HT1080 (cell line): ENCODE measurements at places on chromosomes 6 and 20.

- no peak for DNase-seq
Measured at GRCh38 chr6:38184585-38185080, 365.1 kb downstream of the ZFAND3 start.

- no peak for DNase-seq
Measured at GRCh38 chr6:116090251-116090650, 10.4 kb upstream of the NT5DC1 start.

- no peak for DNase-seq
Measured at GRCh38 chr20:11375335-11375734, 542.4 kb upstream of the BTBD3 start.

GRCh38 chr6:139736325-139736906 lies 362.0 kb upstream of the CITED2 start:
- no peak for DNase-seq

DNA sequence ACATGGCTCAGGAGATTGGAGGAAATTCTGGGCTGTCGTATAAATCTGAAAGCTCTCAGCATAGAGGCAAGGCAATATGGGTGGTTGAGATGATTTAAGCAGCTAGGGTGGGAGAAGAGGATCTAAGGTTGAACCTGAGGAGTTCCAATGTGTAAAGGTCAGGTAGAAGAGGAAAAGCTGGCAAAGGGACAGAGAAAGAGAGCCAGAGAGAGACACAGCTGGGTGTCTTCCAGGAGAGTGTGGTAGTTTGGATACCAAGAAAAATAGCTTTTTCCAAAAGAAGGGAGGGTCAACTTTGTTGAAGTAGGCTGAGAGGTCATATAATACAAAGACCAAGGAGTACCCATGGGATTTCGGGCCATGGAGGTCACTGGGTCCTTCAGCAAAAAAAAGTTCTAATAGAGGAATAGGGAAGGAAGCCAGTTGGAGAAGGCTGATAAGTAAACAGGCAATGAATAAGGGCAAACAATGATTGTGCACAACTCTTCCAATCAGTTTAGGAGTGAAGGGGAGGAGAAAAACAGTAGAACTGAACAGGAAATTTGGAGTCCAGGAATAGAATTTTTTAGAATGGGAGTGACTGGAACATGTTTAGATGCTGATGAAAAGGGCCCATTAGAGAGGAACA lies 135.1 kb downstream of the QRSL1 start:
- no peak for DNase-seq

DNA sequence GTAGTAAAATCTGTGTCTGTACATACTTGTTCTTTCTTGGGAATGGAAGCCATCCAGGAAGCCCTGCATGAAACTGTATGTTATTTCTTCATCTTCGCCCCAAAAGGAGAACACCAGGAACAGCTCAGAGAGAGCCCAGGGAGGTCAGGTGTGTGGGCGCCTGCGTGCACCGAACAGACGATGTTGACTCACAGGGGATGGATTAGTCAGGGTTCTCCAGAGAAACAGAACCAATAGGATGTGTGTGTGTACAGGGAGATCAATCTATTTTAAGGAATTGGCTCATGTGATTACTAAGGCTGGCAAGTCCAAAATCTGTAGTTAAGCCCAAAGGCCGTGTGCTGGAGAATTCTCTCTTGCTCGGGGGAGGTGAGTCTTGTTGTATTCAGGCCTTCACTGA lies 45.7 kb downstream of the RNASET2 start:
- peak; percentile 59 for DNase-seq

DNA sequence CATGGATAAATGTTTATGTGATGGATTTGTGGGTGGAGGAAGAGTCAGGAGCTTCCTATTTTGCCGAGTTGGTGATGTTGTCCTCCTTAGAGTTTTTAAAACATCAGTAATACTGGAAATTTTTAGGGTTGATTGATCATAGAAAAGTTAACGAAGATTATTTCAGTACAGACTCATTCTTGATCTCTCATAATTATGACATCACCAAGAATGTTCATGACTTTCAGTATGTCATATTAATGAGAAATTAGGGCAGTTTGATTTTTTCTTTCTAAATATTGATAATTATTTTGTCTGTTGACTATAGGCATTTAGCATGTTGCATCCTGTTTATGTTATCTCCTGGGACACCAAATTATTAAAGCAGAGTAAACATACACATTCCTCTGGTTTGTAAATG lies 512.2 kb downstream of the CD109 start:
- DNase-seq: no peak

GRCh38 chr20:1450926-1451491 lies 15.6 kb downstream of the NSFL1C start:
- DNase-seq: no peak

DNA sequence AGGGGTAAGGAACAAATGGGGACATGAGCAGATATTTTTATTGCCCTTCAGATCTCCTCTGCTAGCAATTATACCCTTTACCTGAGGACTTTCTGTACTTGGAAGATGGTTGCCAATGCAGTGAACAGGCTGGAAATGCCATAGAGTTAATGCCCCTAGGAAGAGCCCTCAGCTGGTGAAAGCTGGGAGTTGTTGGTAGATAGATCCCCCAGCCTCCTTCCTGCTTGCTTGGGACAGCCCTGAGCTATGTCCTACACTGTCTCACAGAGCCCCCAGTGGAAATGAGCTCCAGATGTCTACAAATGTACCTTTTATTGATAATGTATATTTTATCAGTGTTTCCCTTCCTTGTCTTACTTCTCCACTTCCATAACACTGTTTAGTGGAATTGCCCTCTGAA lies 87.6 kb upstream of the PAK5 start:
- no peak for DNase-seq

DNA sequence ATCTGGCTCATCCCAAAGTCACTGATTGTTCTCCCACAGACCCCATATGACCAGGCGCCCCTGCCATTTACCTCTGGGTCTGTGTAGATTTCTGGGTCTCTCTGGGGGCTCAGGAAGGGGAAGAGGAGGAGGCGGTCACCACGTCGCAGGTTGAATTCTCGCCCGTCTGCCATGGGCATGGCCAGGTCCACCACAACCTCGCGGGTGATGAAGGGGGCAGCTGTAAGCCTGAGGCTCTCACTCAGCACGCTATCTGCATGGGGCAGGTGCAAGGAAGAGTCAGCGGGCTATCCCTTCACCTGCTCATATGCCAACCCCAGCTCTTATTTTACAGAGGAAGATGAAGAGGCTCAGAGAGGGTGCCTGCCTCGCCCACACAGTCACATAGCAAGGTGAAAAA lies 30.5 kb upstream of the KCNB1 start:
- DNase-seq: no peak

GRCh38 chr6:154916857-154917256 lies 78.3 kb upstream of the TIAM2 start:
- peak; percentile 24 for DNase-seq

DNA sequence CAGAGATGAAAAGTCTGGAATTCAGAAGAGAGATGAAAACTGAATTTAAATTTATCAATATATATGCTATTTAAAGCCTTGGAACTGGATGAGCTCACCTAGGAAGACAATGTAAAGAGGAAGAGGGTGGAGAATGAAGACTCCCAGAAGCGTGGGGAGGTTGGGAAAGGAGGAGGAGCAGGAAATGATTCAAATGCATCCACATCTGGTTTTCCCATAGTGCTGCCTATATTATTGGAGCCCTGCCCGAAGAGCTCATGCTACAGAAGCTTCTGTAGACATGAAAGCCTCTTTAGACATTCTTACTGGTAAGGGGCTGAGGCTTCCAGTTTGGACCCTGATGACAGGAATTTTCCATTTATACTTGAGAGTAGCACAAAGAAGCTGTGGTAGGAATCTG lies 19.2 kb downstream of the PDE7B start:
- peak; percentile 92 for DNase-seq

- no peak for DNase-seq
Measured at GRCh38 chr6:52752310-52752709, 11.0 kb downstream of the GSTA2 start.

- DNase-seq: peak; percentile 45
Measured at GRCh38 chr6:36688063-36688738, 9.4 kb upstream of the RAB44 start.

- no peak for DNase-seq
Measured at GRCh38 chr6:3773678-3774298, 22.3 kb upstream of the PXDC1 start.

GRCh38 chr6:121984956-121985355 lies 414.5 kb upstream of the HSF2 start:
- DNase-seq: no peak
